Type B pancreatic cell (in vitro differentiated cells): ENCODE measurements at places on chromosomes 12 and 14.

GRCh38 chr12:123937707-123938591, 34.7 kb downstream of the CCDC92 start:
- DNase-seq = no peak

GRCh38 chr14:31945701-31946100, 131.4 kb upstream of the ARHGAP5 start:
- DNase-seq = no peak

GRCh38 chr14:77593501-77593961, 22.9 kb downstream of the SPTLC2 start:
- DNase-seq = no peak

DNA sequence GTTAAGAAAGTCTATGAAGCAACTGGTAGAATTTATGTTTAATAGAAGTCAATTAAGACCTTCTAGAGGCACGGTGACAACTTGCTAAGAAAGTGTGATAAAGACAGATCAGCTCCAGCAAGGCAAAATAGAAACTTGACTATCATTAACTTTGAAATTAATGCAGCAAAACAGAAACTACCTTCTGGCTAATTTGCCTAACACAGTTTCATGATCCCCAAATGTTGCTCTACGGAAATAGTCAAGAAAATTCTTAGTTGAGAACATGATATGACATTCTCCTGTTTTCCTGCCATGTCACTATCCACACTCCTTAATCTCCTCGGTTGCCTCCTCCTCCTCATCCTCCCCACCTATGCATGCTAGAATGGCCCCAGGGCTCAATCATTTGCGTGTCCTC, 4.2 kb downstream of the DENND5B start:
- DNase-seq = no peak

- DNase-seq = no peak
Measured at GRCh38 chr12:6206327-6206726, 6.1 kb downstream of the CD9 start.

DNA sequence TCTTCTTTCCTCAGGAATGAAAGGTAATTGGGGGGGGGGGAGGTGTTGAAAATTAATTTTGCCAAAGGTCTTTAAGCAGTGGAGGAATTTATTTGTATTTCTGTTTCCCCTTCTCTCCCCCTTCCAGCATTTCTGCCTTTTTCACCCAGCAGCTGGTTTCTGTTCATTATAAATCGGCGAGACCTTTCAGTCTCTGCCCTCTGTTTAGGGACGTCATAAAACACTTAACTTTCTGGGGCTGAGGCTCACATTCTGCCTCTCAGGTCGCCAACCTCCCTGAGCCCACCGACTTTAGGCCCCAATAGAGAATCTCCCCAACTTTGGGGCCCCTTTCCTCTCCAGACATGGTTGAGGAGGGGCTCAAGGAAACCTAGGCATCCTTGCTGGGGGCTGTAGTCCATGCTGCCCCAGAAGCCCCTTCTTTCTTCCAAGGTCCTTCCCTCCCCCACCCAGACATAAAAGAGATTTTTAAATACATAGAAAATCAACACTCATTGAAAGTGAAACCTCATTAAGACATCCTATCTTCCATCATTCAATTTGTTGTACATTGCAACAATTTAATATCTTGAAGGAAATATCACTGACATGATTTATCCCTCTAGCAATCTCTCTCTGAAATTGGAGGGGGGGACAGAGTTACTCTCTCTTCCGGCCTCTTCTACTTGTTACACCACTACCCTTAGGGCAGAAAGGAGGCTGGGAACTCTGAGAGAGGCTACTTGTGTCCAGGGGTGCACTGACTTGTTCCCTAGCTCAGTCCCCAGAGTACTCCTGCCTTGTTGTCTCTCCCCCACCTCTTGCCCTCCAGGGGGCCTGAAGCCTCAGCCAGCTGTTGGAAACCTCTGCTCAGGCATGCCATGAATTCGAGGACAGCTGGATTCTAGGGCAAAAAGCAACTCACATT, 2.5 kb upstream of the HOXC6 start:
- DNase-seq = no peak

GRCh38 chr12:6766651-6767349, 637 bp downstream of the PTMS start:
- peak; percentile 84 for DNase-seq

DNA sequence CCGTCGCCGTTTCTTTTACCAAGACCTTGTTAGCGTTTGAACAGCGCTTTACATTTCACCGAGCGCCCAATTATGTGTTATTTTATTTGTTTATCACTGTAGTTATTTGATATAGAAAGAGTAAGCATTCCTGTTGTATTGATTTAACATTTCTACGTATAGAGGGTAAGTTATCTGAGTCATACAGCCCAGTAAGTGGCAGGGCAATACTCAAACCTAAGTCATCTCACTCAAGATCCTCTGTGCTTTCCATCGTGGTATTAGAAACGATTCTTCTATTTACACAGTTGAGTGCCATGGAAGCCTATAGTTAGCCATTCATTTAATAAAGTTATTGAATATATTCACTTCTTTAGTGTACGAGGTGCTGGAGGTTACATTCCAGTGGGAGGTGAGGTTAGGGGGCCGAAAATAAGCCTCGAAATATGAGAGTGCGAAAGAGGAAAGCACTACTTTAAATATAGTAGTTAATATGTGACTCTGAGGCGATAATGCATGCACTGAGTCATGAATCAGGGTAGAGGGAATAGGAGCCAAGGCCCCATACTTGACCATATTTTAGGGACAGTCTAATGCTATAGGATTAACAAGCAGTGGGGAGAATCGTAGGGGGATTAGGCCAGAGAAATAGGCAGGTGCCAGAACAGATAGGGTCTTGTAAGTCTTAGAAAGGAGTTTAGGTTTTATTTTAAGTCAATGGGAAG, 629 bp downstream of the RAD51AP1 start:
- DNase-seq = no peak

- DNase-seq = no peak
Measured at GRCh38 chr14:56720703-56721460, 89.4 kb downstream of the OTX2 start.

- no peak for DNase-seq
Measured at GRCh38 chr12:38690646-38691045, 214.7 kb downstream of the CPNE8 start.

DNA sequence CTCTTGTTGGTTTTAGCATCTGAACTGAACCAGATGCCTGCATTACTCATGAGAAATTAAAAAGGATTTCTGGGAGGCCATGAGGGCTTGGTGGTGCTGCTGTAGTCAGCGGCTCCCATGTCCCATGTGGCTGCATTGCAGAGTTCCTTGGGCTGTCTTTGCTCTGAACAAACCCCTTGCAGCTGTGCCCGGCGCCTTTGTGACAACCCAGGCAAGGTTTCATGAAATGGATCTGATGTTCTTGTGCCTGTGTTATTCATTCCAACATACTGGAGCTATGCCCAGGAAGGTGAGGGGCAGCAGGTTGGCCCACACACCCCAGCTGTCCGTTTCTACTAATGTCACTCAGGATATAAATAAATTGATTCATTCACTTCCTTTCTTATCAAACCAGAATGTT, 40.8 kb downstream of the TGFB3 start:
- no peak for DNase-seq

GRCh38 chr14:71703477-71703876, 228.8 kb upstream of the RGS6 start:
- no peak for DNase-seq

GRCh38 chr12:40192704-40193255, 32.0 kb upstream of the LRRK2 start:
- DNase-seq = no peak

GRCh38 chr14:59346329-59346728, 118.9 kb downstream of the GPR135 start:
- no peak for DNase-seq

DNA sequence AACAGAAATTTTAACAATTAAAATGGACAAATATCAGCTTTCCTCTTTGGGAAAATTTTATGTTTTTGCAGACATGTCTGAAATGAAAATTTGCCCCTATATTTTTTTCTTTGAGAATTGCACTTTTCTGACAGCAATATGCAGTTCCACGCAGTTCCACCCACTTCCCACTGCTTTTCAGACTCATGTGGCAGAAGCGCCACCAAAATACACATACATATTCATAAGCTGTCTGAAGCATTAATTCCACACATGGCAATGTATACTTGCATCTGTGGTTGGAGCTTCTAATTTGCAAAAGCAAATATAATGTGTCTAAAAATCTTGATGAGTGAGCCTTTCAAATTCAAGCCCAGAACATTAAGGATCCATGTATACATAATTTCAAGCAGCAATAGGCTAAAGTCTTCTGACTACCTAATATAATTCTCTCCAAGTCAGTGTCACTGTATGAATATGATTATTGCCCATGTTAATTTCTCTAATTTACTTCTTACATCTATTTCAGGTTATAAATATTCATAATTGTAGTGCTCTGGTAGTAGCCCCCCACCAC, 129.5 kb downstream of the PRKD1 start:
- no peak for DNase-seq

DNA sequence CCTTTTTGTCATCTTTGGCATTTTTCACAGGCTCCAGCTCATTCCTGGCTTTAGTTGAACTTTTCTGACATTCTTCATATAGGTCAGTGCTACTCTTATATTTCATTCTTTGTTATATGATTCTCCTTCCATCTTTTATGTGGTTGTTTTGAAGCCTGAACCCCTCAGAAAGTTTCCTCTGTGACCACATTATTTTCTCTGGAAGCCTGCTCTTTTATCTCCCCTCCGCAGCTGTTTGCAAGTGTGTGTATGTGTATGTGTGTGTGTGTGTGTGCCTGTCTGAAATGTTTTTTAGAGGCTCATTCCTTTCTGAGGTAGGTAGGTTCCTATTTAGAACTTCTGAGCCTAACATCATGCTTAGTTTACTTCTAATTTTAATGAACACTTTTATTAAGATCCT, 47.6 kb downstream of the ANO4 start:
- no peak for DNase-seq

- no peak for DNase-seq
Measured at GRCh38 chr14:57981817-57982560, 116.1 kb upstream of the SLC35F4 start.

- DNase-seq = no peak
Measured at GRCh38 chr14:104973135-104973384, 5.1 kb downstream of the AHNAK2 start.

DNA sequence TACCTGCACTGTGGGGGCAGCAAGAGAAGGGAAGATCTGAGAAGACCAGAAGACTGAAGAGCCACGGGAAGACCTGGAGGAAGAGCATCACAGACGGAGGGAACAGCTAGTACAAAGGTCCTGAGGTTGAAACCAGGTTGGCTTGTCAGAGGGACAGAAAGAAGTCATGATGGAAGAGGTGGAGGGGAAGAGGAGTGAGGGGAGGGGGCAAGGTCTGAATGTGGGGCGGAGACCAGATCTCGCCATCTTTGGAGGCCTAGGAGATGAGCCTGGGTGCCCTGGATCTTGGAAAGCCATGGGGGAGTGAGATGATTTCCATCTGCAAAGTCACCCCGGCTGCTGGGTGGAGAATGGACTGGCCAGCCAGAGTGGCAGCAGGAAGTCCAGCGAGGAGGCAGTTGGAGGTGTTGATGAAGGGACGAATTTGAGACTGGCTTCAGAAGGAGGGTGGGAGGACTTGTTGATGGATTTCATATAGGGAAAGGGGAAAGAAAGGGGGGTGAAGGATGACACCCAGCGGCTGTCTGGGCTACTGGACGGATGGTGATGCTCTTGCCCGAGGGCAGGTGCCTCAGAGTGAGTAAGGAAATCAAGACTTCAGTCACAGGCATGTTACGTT, 14.6 kb upstream of the UBC start:
- DNase-seq = no peak

- DNase-seq = no peak
Measured at GRCh38 chr14:101290611-101291010, 270.7 kb upstream of the DIO3 start.

GRCh38 chr14:66315548-66315947, 170.6 kb upstream of the CCDC196 start:
- no peak for DNase-seq

- DNase-seq = no peak
Measured at GRCh38 chr12:121297435-121297991, 1.0 kb upstream of the CAMKK2 start.

DNA sequence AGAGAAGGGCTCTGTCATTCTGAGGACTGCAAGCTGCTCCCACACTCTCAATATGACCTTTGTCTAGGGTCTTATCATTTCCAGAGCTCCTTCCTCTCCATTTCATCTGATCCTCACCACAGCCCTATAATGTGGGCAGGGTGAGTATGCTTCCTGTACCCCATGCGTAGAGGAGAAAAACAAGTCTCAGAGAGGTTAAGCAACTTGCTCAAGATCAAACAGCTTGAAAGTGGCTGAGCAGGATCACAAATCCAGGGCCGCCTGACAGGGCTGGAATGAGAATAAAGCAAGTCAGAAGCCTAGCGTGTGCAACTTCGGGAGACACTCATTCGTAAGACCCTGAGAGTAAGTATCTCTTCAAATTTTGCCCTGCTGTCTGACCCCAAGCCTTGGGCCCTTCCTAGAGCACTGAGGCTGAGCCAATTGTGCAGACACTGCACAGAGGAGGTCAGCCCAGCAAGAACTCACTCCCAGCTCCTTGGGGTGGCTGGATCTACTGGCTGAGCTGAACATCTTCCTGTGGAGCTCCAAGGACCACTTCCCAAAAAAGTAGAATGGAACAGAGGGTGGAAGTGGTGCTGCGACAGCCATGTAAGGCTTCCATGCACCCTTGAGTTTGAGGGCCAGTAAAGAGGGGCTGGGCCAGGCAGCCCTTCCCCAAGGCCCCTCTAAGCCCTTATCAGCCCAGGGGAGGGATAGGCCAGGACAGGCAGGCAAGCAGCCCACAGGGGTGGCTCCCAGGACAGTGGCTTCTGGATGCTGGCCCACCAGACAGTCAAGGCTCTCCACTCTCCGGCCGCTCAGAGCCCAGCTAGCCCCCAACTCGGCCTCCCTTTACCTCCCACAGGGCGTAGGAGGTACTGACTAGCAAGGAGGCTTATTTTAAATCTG, 10.5 kb downstream of the ZFP36L1 start:
- DNase-seq = peak; percentile 64
